Suppressor macrophage (primary cell): ENCODE measurements at places on chromosomes 11 and 22.

GRCh38 chr11:120880498-120881175, 143.3 kb upstream of the TBCEL start:
- DNase-seq, result no peak

GRCh38 chr11:72220696-72221363, 3.7 kb upstream of the INPPL1 start:
- no peak for DNase-seq

DNA sequence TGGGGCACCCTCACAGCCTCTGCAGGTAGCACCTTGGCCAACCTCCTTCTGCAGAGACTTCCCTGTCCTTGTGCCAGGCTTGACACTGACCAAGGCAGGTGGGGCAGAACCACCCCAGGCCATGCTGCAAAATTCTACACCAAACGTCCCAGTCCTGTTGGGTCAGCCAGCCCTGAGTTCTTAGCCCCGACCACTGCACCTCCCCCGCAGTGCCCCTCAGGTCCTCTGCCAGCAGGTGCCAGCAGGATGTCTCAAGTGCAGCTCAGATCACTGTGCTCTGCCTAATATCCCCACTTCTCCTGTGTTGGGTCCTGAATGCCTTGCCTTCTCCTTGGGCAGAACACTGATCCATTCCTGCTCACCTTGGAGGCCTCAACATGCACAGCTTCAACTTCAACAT, 999.7 kb downstream of the TBC1D22A start:
- DNase-seq, result no peak

GRCh38 chr11:33529461-33529860, 171.2 kb downstream of the C11orf91 start:
- DNase-seq, result no peak

DNA sequence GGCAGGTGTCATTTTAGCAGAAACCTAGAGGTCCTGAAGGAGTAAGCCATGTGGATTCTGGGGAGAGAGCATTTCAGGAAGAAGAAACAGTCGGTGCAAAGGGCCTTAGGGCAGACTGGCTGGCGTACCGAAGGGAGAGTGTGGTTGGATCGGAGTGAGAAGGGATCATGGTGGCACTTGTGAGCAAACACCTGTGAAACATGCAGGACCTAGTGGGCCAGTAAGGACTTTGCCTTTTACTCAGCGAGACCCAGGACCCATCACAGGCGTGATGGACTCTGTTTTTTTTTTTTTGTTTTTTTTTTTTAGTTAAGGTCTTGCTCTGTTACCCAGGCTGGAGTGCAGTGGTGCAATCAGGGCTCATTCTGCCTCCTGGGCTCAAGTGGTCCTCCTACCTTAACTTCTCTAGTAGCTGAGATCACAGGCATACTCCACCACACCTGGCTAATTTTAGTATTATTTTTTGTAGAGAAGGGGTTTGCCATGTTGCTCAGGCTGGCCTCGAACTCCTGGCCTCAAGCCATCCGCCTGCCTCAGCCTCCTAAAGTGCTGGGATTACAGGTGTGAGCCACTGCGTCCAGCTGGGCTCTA, 3.5 kb upstream of the TSGA10IP start:
- DNase-seq, result no peak
